ENCODE measurements at places on chromosomes 16 and 17.

GRCh38 chr16:52597772-52598483 is 51.0 kb upstream of the TOX3 start:
- no peak for DNase-seq

GRCh38 chr17:38691154-38691553 is 13.9 kb upstream of the MLLT6 start:
- no peak for DNase-seq

DNA sequence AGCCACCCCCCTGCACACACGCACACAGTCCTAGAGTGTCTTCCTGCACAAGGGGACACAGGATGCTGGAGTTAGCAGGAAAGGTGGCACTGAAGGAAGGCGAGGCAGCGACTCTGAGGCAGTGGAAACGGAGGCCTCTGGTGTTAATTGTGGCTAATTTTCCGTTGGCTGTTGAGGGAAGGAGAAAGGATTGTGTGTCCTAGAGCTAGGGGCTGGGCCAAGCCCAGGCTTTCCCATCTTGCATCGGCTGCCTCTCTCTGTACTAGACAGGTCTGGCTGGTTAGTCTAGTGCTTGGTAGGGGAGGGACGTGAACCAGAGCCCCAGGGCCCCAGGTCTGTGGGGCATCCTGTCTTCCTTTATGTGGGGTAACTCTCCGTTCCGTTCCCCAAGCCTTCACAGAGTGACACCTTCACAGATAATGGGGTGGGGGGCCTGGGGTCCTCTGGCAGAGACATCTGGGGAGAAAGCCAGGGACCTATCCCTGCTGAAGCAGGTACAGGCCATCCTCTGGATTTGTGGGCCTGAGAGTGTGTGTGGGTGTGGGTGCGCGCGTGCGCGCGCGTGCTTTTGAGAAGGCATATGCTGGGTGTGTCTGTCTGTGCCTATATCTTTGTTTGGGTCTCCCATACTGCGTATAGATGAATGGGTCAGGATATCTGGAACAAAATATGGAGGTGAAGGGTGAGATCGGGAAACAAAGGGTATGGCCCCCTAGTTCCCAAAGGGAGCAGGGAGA is at the start of gene CHD3:
TSS of gene CHD3 (plus strand) at position 606 of the 737 bp plus-strand sequence. CDS start 212 bp downstream, outside the sequence.
- DNase-seq = no peak

- DNase-seq = no peak
Observed at GRCh38 chr17:77615703-77616253, 342.7 kb upstream of the TNRC6C start.

DNA sequence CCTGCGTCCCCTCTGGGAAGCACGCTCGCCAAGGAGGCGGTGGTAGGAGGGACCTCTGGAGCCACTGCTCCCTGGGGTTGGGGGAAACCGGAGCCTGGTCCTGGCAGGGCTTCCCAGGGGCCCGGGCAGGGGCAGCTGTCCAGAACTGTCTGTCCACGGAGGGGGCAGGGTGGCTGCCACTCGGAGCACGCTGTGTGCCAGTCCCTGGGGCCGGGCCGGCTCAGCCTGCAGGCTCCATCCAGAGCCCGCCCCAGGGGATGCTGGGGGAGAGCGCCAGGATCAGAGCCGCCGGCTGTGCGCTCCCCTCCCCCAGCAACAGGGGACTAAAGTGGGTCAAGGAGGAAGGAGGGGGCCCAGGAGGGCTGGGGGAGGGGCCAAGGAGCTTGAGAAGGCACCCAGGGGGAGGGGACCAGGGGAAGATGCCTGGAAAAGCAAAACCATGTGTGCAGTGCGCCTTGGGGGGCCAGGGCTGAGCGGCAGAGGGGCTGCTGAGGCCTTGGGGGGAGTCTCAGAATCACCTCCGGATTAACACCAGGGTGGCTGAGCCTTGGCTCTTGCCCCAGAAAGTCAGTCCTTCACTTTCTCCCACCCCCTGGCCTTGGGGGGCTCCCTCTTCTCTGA is 21.3 kb downstream of the ZNF423 start:
- DNase-seq = no peak

DNA sequence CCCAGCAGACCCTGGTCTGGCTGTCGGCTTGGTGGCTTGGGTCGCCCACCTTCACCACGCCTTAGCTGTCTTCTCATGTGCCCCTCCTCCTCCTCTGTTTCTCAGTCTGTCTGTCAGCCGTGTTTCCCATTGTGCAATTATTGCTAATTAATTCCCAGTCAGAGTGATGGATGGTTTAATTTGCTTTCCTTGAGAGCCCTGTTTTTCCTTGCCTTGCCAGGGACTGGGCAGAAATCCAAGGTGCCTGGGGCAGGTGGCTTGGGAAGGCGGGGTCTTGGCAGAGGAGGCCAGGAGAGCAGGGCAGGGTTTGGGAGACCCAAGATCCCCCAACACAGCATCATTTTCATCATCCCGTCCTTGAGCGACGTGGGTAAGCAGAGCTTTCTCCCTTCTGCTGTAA is 21.3 kb downstream of the NECAB2 start:
- DNase-seq = no peak

DNA sequence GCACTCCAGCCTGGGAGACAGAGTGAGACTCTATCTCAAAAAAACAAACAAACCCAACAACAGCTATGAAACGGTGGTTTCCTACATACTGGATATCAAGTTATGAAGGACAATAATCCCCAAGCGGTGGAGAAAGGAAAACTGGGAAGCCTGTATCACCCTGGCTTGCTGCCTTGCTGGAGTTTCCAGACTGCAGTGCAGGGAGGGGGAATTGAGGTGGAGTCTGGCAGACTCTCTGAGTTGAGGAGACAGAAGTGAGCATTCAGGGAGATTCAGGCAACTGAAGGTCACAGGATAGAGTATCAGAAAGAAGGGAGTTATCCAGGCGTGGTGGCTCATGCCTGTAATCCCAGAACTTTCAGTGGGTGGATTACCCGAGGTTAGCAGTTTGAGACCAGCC is 11.9 kb downstream of the QRICH2 start:
- no peak for DNase-seq

DNA sequence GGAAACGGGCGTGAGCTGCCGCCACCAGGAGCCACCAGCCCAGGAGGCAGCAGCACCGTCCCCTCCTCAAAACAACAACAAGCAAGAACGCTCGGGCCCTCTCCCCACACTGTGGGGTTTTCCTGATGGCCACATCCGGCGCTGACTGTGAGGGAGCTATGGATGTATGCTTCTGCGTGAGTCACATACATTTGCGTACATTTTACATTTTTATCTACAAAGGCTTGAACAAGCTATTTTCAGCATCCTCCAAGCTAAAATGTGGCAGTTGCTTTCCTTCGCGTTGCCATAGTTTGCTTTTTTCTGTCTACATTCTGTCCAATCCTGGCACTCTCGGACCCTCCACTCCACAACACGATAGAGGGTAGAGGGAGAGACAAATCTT is 2.0 kb upstream of the ABR start:
- DNase-seq = no peak

Measured in left lobe of liver (tissue), 2 donors.